ENCODE measurements at places on chromosomes 7 and 10.

DNA sequence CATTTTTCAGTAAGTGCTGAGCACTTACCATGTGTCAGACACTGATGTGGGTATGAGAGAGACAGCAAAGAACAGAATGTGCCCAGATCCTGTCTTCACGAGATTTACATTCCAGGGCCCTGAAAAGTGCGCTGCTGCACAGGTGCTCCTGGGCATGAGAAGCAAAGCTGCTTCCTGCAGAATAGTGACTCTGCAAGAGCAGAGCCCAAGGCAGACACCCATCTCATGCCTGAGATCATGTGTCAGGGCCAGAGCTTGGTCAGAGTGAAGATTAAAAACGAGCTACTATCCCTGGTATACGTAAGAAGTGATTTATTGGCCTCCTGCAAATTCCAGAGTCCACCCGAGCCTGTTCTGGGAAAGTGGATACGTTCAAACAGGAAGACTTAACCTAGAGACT is 824.4 kb downstream of the GRID1 start:
- no peak for DNase-seq

DNA sequence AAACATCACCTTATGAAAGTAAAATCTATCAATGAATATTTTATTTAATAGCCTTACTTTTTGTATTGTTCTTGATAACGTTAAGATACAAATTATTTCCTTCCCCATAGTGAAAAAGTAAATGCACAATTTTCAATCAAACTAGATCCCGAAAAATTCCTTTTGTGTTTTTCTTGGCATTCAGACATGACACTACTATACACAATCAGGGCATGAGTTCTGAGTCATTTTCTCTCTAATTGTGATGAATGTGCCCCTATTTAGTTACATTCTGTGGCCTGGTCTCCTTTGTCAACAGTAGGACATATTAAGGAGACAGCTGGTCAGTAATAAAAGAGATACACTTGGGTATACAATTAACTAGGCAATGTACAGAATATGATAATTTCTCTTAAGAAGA is 19.8 kb downstream of the COL1A2 start:
- DNase-seq, result no peak

DNA sequence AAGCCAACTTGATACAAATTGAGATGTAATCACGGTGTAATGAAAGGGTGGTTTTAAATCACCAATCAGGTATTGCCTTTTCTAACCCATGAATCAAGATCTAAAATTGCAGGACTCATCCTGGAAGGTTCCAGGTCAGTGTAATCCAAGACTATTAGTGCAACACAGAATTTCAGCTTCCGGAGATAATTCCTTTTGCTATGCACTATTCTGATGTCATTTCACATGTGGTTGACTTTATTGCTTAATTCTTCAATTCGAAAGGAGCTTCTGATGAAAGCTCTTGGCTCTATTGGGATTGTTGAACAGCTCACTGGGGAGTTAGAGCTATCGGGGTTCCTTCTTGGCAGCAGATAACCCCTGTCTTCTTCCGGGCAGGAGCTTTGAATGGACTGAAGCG is 147.4 kb upstream of the INSYN2A start:
- DNase-seq, result no peak

- no peak for DNase-seq
Measured at GRCh38 chr7:28180364-28181147, at the start of gene JAZF1. Gene JAZF1 (minus strand): TSS chr7:28180795.

DNA sequence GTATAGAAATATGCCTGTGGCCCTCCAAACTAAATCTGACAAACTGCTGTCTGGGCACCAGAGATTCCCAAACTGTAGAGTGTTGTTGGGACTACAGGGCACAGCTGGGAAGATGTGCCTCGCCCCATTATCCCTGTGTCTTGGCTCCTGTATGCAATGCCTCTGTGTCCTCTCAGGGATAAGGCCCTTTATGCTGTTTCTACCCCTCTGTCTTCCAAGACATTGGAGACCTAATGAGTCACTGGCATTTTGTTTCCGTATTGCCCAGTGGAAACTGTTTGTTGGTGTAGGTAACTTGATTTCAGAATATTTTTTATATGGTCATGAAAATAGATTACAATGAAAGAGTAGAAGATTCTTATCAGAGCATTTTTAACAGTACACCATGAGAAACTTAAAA is 183.2 kb downstream of the GLI3 start:
- DNase-seq, result no peak

DNA sequence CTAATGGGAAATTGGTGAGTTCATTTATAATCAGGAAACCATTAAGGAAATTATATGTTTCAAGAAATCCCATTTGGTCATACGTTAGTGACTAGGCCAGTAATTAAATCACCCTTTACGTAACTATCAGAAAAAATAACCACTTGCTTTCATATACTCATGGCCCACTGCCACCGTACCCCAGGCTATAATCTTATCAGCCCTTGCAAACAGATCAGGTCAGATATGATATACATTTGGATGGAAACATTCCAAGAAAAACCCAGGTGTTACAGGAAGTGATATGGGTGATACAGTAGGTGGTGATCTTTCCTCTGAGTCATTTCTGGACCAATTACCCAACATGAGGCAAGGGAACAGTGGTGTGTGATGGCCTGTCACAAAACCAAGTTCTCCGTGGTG is 481.0 kb upstream of the SEMA3A start:
- DNase-seq, result peak; percentile 94

DNA sequence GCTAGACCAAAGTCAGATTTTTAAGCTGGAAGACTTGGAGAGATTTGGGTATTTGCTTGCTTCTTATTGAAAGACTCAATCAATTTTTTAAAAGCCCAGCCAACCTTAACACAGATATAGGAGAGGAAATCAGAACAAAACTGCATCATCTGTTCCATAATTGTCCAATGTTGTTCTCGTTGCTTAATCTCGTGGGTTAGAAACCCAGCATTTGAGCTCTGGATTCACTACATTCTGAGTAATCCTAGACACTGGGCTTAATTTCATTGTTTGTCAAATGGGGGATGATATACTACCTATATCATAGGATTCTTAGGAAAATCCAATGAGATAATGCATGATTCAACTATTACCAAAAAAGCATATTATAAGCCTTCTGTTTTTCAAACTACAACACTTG is 48.9 kb downstream of the CALD1 start:
- DNase-seq, result no peak

DNA sequence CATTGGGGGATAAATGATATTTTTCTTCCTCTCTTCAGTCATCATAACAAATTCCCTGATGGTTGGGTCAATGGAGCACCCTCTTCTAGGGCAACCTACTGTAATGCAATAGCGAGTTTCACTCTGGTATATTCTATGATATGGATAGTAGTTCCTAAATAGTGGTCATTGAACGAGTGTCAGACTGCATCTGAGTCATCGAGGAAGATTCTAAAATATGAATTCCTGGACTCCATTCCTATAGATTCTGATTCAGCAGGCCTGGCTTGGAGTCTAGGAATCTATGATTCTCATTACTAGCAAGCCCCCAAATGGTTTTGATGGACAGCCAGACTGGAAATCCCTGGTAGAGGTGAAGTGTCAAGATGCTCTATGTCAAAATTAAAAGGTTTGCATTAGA is 254.5 kb downstream of the BUB3 start:
- DNase-seq, result no peak

DNA sequence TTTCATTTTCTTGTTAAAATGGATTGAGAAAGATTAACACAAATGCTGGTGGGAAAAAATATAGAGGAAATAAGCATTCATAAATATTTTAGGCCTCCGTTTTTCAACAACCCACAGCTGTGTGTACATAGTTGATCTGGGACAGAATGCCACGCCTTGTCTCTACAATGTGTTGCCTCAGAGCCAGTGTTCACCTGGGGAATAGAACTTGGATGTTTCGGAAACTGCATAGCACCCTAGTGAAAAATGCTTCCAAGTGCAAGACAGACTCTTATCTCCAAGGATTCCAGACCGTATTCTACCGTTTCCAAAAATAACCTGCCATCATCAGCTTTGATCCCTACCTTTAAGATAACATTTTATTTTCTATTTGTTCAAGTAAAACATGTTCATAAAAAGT is 260.9 kb downstream of the SDK1 start:
- DNase-seq, result no peak

DNA sequence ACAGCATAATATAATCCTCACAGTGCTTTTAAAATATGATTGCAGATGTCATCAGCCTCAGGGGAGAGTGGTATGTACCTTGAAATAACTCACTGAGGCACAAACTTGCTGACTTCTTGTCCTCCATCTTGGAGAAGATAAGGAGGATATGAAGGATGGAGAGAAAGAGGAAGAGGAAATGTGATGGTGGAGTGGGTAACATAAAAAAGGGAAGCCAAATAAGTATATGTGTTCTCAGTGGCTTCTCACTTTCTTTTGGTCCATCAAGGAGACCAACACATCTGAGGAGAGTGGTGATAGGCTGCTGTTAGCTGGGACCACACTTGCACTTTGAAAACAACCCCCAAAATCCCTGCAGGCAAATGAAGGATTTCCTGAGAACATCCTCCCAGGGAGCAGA is 21.6 kb upstream of the ZNF37A start:
- no peak for DNase-seq

- DNase-seq, result no peak
Measured at GRCh38 chr10:26479766-26480492, 41.8 kb downstream of the APBB1IP start.

- DNase-seq, result no peak
Measured at GRCh38 chr7:100211342-100211780, 8.4 kb upstream of the PVRIG start.

DNA sequence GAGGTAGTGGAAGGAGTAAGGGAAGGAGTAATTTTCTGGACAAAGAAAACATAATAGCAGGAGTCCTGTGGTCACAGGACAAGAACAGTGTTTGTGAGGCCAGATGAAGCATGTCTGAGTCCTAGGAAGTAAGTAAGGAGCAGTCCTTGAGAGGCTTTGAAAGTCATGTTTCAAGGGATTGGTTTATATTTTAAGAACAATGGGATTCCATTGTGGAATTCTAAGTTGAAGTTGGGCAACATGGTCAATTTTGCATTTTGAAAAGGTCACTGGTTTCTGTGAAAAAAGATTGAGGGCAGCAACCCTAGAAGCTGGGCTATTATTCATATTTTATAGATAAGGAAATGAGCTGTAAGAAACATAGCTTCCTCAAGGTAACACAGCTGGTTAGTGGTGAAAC is 10.8 kb upstream of the SLC25A28 start:
- DNase-seq, result no peak

DNA sequence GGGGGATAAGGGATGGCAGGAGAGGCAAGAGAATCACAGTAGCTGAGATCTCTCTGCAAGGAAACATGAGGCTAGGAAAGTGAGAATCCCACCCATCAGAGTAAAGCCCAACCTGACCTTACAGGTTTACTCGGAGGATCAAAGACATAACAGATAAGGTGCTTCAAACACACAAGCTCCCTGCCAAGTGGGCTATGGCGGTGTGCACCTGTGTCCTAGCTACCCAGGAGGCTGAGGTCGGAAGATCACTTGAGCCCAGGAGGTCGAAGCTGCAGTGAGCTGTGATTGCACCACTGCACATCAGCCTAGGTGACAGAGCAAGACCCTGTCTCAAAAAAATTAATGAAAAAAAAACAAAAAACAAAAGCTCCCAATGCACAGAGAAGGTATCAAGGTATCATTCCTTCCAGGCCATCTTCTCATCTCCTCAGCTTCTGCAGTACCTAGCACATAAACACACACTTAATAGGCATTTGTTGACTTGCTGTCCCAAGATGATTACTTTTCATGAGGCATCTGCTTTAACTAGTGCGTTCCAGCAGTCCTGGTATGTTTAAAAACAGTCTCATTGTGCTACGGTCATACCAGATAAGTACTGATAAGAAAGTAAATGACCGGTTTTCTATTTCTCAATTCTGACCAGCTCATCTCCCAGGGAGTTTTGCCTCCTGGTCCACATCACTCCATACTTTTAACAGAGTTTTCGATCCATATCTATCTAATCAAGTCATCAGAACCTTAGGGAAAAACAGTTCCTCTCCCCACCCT is 13.3 kb downstream of the GNA12 start:
- DNase-seq, result no peak

- DNase-seq, result no peak
Measured at GRCh38 chr10:97010695-97011206, 175.0 kb downstream of the SLIT1 start.

DNA sequence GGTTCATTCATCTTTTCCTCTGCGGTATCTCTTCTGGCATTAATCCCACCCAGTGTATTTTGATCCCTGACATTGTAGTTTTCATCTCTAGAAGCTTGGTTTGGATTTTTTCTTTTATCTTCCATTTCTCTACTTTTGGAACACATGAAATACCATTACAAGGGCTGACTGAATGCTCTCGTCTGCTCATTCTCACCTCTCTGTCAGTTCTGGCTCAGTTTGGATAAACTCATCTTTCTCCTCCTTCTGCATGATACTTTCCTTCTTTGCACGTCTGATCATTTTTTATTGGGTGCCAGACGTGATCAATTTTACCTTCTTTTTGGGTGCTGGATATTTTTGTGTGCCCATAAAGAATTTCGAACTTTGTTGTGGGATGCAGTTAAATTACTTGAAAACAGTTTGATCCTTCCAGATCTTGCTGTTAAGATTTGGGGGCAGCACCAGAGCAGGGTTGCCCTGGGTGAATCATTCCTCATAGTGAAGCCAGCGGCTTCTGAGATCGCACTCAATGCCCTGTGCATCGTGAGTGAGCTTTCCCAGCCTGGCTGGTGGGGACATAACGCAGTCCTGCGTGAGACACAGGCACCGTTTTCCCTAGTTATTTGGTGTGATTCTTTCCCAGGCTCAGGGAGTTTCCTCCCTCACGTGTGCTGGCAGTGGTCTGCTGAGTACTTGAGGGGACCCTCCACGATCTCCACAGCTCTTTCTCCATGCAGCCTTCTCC is 53.8 kb downstream of the LHPP start:
- no peak for DNase-seq

GRCh38 chr7:122188785-122189184 is 44.7 kb upstream of the AASS start:
- no peak for DNase-seq

DNA sequence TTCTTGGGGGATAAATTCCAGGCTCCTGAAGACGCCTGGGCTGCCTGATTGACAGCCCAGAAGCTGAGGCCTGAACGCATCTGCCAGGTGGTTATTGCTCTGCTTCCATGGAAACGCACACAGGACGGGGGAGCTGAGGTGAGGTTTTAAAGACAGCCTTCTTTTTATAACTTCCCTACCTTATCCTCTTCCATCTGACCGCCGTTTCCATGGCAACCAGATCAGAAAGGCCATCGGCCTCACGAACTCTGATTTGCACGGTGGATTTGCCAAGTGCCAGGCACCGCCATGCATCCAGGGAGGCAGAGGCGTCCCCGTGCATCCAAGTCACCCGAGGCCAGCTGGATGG is 260.9 kb downstream of the ADARB2 start:
- DNase-seq, result no peak

- no peak for DNase-seq
Measured at GRCh38 chr7:54788664-54789063, 29.7 kb upstream of the SEC61G start.

All from NCI-H2081 treated with DMSO at 0.1 percent for 48 hours (cell line).